ENCODE measurements at places on chromosomes 5 and 9.

DNA sequence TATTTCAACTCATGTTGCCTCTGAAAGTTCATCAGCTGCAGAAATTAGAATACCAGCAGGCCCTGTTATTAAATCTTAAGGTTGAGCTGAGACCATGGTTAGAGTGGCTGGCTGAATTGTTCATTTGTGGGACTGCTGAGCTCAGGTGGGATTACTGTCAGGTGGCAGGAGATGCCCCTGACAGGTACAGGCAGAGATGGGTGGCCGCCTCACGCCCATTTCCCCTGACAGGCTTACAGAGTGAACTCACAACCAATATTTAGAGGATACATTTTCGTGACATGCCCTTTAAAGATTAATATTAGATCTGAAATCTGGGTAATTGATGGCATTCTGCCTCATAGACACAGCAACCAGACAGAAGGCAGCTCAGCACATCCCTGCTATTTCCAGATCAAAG lies 136.0 kb downstream of the MVB12B start:
- no peak for DNase-seq

GRCh38 chr9:27888661-27889295 lies 315.5 kb upstream of the C9orf72 start:
- DNase-seq = no peak

DNA sequence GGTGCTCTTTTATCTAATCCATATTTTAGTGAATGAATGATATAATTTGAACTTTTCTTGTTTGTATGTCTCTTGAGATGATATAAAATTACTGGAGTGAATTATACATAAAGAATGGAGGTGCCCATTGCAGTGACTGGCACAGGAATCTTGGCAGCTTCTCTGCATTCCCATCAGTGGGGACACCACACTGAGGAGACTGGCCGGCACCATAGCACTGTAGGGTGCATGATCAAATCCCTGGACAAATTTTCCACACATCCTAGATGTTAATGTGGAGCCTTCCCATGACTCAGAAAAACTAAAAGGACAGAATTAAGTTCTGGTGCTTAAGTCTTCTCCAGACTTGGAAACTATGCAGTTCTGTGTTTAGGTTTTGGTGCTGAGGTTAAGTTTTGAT lies 124.1 kb downstream of the CEP120 start:
- no peak for DNase-seq

GRCh38 chr9:99299211-99300102 lies 77.4 kb downstream of the SEC61B start:
- peak; percentile 63 for DNase-seq

- no peak for DNase-seq
Measured at GRCh38 chr9:128159522-128159783, 612 bp upstream of the BBLN start.

DNA sequence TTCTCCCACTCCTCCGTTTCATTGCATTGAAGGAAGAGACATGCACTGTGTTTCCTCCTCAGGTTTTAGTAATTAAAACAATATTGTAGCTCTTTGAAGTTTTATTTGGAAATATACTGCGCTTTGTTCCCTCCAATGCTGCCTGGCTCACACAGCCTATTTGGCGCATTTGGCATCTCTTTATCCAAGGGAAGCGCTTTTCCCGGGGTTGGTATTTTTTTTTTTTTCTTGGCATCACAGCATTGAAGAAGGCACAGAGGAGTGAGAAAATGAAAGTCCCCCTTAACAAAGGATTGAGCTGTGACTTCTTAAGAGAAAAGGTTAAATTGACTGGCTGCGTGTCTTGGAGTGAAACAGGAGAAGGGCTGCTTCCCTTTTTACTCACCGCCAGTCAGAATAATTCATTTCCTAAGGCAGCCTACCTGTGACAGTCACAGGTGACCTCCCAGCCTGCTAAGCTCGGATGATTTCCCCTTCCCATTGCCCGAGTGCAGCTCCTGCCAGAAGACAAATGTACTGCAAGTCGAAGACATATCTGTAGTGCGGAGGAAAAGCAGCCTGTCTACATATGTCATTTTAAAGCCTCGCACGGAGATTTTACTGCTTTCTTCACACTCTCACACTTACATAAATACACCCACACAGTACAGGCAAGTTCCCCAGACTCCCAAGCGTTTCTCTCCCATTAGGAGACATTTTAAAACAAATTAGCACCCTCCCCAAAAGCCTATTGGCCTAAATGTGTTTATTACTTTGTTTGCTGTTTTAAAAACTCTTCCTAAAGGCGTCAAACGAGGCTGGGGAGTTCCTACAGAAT lies 665.5 kb upstream of the ZNF608 start:
- DNase-seq = peak; percentile 19

- DNase-seq = no peak
Measured at GRCh38 chr9:88587885-88588649, 53.1 kb downstream of the NXNL2 start.

DNA sequence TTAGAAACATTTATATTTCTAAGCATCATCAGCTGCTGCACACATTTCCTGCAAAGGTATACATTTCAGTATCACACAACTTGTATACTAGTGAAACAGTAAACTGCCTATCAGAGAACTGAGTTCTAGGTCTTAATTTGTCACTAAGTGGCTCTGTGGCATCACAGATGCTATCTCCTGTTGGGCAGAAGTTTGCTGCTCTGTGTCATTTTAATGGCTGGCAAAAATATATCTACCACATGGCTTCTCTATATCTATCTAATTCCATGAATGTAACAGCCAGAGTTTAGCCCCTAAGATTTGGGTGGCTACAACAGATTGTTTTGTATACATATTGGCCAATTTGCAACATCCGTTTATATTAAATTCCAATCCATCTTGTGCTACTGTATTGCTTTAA lies 1231.9 kb upstream of the C9orf72 start:
- DNase-seq = no peak

- no peak for DNase-seq
Measured at GRCh38 chr5:158623971-158624370, 475.7 kb downstream of the EBF1 start.

- no peak for DNase-seq
Measured at GRCh38 chr5:172687940-172688339, 46.9 kb downstream of the NEURL1B start.

DNA sequence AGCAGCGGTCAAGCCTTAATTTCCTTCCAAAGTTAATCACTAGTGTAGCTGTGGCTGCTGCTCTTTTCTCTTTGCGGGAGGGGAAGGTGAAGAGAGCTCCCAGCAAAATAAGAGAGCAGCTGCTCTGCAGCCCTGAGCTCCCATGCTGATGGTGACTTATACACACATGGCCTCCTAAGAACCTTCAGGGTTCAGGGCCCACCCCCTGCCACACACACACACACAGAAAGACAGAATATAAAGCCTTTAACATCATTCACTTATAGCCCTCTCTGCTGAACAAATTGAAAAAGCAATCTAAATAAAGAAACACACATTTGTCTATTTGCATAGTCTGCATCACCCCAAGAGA lies 43.6 kb downstream of the GAS1 start:
- DNase-seq = no peak

GRCh38 chr5:891117-891836 lies 1.3 kb downstream of the BRD9 start:
- DNase-seq = no peak

DNA sequence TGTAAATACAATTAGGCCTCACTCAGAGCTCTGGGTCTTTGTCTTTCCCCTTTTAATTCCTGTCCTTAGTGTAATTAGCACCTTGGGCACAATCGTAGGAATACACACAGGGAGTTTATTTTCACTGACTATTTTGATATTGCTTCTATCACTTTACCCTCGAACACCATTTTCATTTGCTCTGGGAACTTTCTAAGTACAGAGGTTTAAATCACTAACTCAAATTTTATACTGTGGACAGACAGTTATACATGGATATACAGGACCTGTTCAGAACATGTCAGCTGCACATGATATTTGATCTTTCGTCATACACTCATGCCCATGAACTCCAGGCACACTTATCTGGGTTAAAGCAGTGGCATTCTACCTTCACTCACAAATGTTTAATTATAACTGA lies 217.8 kb upstream of the TMEM161B start:
- DNase-seq = no peak

DNA sequence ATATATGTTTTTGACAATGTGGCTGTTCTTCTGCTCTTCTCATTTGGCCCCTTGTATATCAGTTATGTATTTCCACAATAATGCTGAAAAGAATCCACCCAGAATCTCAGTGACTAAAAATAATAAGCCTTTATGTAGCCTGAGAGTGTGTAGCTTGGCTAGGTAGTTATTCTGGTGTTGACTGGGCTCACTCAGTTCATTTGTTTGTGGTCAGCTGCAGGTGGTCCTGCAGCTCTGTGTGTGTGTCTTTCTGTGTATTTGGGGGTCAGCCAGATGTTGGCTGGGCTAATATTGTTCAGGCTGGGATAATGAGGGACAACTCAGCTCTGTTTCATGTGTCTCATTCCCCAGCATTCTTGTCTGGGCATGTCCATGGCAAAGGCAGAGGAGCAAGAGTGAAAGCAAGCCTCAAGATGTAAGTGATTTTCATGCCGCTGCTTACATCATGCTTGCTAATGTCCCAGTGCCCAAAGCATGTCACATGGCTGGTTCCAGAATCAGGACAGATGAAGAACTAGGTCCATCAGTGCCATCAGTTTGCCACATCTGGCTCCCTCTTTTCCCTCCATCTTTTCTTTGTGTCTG lies 162.8 kb downstream of the KCTD16 start:
- DNase-seq = no peak

DNA sequence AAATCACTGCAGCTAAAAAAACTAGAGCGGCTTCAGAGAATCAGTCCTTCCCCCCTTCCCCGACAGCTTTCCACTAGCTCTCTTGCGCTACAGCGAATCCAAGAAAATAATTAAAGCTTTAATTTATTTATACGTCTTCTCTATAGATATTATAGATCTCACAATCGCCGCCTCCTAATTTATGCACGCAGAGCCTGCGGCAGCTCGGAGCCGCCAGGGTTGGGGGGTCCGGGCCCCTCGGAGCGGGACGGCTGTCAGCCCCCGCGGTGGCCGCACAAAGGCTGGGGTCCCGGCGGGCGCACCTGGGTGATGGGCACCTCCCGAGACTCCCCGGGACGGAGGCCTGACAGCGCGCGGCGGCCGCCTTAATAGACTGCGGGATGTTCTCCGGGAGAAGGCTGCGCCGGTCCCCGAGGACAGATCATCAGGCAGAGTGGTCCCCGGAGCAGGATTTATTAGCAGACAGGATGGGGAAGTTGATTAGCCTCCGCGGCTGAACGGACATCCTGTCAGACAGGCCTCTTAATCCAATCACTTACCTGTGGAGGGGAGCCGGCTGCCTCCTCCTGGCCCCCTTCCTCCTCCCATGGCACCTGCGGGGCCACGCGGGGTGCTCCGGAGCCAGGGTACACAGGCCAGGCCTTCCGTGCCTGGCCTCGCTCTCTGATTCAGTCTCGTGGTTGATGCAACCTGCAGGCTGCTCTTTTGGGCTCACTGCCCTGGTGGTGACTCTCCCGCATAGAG lies 166.8 kb downstream of the MELK start:
- no peak for DNase-seq

GRCh38 chr9:133027134-133027533 lies 3.7 kb upstream of the GTF3C5 start:
- DNase-seq = no peak

- no peak for DNase-seq
Measured at GRCh38 chr9:86754581-86755560, 192.4 kb downstream of the GAS1 start.

DNA sequence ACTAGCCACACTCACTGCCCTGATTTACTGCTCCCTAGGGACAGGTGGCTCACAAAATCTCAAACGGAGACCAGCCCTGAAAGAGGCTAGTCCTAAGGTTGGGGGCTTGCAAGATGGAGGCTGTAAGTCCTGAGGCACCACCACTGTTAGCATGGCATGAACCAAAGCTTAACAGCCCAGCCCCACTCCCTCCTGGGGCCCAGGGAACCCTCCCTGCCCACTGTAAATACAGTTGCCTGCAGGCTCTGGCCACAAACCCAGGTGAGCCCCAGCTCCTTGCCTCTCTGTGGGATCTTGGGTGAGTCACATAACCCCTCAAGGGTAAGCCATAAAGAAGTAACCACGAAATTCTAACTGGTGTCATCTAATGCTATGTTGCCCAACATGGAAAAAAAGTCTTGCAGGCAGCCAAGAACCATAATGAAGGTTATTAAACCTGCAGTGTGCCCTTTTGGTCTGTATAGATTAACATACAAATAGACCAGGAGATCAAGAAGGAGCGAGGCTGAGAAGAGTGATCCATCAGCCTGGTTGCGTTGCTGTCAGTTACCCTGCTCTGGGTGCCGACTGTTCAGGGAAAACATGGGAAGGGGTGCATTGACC lies 1.7 kb upstream of the POMT1 start:
- DNase-seq = peak; percentile 70

- DNase-seq = no peak
Measured at GRCh38 chr5:76580981-76581380, 42.2 kb downstream of the F2RL2 start.

DNA sequence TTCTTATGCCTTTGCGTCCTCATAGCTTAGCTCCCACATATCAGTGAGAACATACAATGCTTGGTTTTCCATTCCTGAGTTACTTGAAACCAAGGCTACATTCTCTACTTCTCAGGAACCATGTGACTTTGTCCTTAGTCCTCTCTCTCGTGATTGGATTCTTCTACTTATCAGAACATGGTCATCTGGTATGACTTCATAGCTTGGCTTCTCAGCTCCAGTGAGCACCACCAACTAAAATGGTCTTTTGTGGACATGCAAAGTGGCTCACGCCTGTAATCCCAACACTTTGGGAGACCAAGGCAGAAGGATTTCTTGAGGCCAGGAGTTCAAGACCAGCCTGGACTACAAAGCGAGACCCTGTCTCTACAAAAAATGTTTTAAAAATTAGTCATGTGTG lies 81.2 kb upstream of the NIPBL start:
- no peak for DNase-seq

GRCh38 chr5:176360894-176361436 lies 599 bp downstream of the KIAA1191 start:
- peak; percentile 16 for DNase-seq

DNA sequence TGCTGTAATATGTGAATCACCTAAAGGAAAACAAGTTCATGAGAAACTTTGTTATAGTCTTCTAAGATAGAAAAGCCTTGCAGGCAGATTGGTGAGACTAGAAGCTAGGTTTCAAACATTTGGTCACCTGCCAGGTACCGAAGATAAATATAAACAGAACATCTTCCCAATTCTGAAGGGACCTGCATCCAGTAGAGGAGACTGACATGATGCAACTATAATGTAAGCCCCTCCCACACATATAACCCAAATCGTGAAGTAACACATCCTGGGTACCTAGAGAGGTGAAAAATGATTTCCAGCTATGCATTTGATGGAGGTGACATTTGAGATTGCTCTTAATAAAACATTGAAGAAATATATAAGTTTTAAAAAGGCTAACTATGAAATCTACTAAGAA lies 29.9 kb downstream of the SHLD3 start:
- no peak for DNase-seq

DNA sequence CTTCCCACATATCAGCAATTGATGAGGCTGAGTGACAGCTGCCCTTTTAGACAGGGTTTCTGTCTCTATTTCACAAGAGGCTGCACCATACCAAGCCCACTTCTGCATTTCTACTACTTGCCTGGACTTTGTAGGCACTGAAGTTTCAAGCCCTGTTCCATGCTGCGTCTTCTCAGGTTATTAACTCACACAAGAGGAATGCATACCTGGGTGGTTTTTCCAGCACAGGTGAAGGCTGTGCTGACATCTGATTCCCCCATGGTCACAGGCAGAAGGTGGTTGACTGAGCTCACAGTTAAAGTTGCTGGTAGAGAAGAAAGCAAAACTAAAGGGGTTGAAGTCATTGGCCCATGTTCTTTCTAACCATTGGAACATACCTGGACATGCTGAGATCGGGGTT lies 86.6 kb downstream of the MAMDC2 start:
- no peak for DNase-seq
